Cortex of kidney (tissue), 1 donor: ENCODE measurements at places on chromosomes 6 and 20.

GRCh38 chr6:28105245-28105639 is 19.2 kb upstream of the ZSCAN16 start:
- no peak for DNase-seq

DNA sequence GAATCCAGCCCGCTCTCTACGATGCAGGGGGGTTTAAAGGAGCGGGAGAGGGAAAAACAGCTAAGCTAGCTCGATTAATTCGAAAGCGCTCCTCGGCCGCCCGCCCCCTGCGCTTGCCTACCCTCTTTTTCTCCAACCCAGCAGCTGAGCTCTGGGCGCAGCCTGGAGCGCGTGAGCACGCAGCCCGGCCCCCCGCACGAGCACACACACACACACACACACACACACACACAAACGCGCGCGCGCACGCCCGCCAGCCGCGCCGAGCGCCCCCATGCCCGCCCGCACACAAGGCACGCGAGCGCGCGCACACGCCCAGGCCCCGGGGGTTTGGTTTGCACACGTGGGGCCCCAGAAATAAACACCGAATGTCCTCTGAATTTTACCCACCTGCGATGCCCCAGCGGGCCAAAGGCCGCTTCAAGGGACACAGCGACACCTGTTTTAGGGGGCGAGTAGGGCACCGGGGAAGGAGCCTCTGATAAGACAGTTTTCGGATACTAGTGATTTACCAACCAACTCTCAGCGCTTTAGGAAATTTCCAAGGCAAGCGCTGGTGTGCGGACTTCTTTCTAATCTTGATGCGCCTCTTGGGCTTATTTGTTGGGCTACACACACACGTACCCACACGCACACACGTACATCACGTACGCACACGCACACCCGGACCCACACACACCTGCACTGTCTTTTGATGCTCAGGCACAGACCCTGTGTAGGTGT is 802 bp upstream of the NRN1 start:
- no peak for DNase-seq

GRCh38 chr6:14857501-14857900 is 388.4 kb upstream of the JARID2 start:
- DNase-seq, result no peak

- DNase-seq, result no peak
Measured at GRCh38 chr6:74764486-74764885, 441.4 kb downstream of the COL12A1 start.

- no peak for DNase-seq
Measured at GRCh38 chr6:147567141-147567805, 58.8 kb downstream of the SAMD5 start.

- DNase-seq, result no peak
Measured at GRCh38 chr6:169188051-169188470, 65.6 kb downstream of the THBS2 start.

DNA sequence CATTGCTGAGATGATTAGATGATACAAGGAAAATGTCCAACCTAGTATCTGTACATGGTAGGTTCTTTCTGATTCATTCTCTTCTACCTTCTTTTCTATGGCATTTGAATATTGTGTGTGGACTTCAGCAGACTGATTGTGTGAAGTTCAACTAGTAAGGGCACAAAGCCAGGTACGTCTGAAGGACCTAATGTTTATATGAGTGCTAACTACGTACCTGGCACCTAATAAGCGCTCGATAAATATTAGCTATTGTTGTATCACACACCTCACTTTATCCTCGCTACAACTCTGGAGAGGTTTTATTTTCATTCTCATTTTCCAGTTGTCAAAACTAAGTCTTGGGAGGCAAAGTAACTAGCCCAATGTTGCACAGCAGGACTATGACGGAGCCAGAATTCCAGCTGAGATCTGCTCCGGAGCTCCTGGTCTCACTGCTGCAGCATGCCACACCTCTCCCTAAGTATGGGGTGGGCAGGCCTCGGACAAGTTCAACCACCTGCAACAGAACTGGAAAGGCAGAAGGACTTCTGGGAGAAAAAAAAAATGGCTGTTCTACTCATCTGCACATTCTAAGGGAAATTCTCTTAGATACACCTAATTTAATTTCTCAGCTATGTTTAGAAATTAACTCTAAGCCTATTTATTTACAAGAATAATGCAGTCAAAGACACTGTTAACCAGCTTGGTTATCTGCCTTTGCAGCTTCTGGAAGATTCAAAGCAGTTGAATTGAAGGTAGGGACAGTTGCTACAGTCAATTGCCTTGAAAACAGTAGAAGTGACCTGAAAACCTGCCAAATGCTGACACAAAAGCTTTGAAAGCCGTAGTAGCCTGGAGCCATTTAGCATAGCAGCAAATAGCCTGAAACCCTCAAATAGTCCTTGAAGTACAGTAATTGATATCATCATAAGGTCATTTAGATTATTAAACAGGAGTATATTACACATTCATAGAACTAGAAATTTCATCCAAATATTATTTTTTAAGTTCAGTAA is 165.0 kb downstream of the PDE7B start:
- DNase-seq, result no peak

GRCh38 chr6:168495133-168495532 is 54.1 kb downstream of the SMOC2 start:
- no peak for DNase-seq

DNA sequence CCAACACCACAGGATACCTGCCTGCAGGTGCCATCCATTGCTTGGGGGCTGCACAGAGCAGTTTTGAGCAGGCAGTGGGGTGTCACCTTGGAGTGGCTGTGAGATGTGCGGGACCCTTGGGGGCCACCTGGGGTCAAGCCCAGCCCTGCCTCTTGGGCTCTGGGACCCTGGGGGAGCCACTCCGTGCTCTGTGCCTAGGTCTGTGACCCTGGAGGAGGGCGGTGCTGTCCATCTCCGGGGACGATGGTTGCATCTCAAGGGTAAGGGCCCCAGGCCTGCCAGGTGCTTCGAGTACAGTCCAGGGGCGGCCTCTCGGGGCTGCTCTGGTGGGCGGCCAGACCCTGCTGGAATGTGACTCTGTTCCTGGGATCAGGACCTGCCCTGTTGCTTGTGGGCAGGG is 8.7 kb upstream of the GATA5 start:
- no peak for DNase-seq

DNA sequence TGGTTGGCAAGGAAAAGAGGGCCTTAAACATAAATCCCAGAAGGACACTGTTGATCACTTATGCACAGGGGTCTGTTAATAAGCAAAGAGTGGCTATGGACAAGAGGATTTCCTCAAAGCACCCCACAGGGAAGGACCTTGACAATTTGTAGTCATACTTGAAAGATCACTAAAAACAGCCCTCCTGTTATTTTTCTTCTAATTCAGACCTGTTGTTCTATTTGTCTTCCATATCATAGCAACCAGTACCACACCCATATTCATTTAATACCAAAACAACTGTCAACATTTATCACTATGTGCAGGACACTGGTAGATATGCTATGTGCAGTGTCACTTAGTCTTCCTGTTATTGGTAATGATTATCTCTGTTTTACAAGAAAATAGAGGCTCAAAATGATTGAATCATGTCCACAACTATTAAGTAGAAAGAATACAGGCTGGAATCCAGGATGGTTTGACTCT is 3.2 kb upstream of the DYNLRB1 start:
- no peak for DNase-seq

- DNase-seq, result no peak
Measured at GRCh38 chr6:109453594-109454495, 1.7 kb downstream of the MICAL1 start.

- no peak for DNase-seq
Measured at GRCh38 chr6:33633084-33633461, 12.0 kb downstream of the ITPR3 start.

DNA sequence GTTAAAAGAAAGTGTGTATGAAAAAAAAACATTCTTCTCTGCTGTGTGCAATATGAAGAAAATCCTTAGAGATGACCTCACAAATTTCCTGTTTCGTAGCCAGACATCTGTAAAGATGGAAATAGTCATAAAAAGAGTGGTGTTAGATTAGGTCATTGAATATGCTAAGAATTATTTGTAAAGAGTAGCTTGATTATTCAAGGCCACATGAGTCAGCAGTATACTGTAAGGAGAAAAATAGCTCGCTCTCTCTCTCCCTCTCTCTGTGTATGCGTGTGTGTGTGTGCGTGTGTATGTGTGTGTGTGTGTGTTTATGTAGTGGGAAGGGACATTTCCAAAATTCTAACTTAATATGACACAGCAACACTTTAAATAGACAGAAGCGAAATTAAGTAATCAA is 78.8 kb downstream of the PTCHD4 start:
- no peak for DNase-seq

- no peak for DNase-seq
Measured at GRCh38 chr20:24366336-24367004, 103.0 kb upstream of the SYNDIG1 start.
